ENCODE measurements at places on chromosomes 5 and 9. TPM values are rescaled to one million over a fixed set of nuclear protein-coding genes. Genes with fewer than 3 reads are reported as not detected.

GRCh38 chr9:103721056-103721455 lies 373.1 kb upstream of the SMC2 start:
- DNase-seq, result no peak

ACTL7A gene
- total RNA-seq, result not detected

GRCh38 chr5:103624035-103624480 lies 61.5 kb upstream of the NUDT12 start:
- DNase-seq, result peak; percentile 56

FGF18 gene
- total RNA-seq, result 3.6 TPM

SPINK13 gene
- total RNA-seq, result 0.14 TPM

SLC36A3 gene
- total RNA-seq, result not detected

DNA sequence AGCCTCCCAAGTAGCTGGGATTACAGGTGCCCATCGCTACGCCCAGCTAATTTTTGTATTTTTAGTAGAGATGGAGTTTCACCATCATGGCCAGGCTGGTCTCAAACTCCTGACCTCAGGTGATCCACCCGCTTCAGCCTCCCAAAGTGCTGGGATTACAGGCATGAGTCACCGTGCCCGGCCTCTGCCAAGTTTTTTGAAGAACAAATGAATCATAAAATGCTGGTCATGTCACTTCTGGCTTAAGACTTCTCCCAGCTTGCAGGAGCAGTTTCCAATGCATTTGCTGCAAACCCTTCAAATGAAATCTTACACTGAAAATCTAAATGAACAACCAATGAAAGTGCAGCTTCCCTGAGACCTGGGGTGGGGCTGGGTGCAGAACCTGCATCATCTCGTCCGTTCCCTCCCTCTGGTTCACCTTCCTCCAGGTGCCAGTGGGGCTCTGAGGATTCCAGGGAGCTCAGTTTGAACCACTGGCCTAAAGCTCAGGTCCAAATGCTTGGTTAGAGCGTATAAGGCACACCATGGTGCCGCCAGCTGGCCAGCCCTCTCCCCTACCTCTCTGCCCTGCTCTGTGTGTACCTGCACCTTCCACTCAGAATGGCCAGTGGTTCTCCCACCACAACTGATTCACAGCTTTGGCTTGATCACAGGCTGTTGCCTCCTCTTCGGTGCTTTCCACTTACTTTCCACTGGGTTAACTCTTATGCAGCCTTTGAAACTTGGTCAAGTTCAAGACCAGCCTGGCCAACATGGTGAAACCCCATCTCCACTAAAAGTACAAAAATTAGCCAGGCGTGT lies 39.8 kb upstream of the FUBP3 start:
- peak; percentile 28 for DNase-seq

GRCh38 chr9:135345775-135346433 lies 133.7 kb upstream of the PPP1R26 start:
- no peak for DNase-seq

GRCh38 chr5:138115254-138115653 lies 24.0 kb downstream of the NME5 start:
- DNase-seq, result no peak

DNA sequence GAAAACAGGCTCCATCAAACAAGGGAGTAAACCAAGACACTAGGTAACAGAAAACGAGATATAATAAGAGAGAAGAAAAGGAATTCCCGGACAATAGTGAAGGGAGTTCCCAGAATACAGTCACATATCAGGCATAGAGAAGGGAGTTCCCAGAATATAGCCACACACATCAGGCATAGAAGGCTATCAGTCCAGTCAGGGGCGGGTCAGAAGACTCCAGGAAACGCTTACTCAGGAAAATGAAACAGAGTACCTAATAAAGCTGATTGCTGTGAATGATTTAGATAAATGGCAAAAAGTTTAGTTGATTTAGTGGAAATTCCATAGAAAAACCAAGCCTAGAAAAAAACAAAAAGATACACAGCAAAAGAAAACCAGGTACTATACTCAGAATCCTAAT lies 4.9 kb downstream of the TOMM5 start:
- no peak for DNase-seq

DNA sequence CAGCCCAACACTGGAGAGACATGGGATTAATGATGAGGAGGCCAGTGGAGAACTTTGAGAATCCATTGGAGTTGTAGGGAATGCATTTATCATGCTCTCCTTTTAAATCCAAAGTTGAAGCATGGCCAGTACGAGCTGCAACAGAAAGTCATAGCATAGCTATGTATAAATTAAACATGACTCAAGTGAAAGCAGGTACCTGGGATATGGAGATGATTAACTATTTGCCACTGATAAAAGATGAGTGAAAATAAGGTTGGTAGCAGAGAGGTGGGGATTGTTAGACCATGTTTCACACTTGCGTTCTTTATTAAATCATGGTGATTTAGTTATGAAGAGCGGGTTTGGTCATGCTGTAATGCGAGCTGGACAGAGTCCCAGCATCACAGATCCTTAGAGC lies 189.6 kb downstream of the ARHGEF28 start:
- peak; percentile 69 for DNase-seq

GRCh38 chr5:169374761-169375160 lies 73.8 kb upstream of the SLIT3 start:
- DNase-seq, result no peak

GRCh38 chr9:93127395-93127911 lies 6.6 kb downstream of the NINJ1 start:
- DNase-seq, result no peak

KIF20A gene
- total RNA-seq, result 43.9 TPM

GRCh38 chr5:169161022-169161680 lies 139.8 kb downstream of the SLIT3 start:
- peak; percentile 100 for DNase-seq

FRRS1L gene
- total RNA-seq, result not detected

PCDHB12 gene
- not detected for total RNA-seq

Measured in Caki2 (cell line).